Esophagus muscularis mucosa (tissue), 4 donors: ENCODE measurements at places on chromosomes 16 and 17. TPM values are rescaled to one million over a fixed set of nuclear protein-coding genes. Genes with fewer than 3 reads are reported as not detected.

TMC5 gene
- total RNA-seq, result 0.06 TPM

HAS3 gene
- total RNA-seq, result 1.3 TPM

SLC25A39 gene
- total RNA-seq, result 54.3 TPM

STX8 gene
- 104 TPM for total RNA-seq

SPNS2 gene
- 19.9 TPM for total RNA-seq

APPBP2 gene
- total RNA-seq, result 29.1 TPM

ESRP2 gene
- total RNA-seq, result 0.58 TPM

NOXO1 gene
- total RNA-seq, result 0.52 TPM

CCL4L2 gene
- not detected for total RNA-seq
